Renal pelvis (tissue), 12 donors: ENCODE measurements at places on chromosomes 16 and 17.
A peak's percentile ranks its signal among the peaks of the same experiment; 100 is the strongest.

DNA sequence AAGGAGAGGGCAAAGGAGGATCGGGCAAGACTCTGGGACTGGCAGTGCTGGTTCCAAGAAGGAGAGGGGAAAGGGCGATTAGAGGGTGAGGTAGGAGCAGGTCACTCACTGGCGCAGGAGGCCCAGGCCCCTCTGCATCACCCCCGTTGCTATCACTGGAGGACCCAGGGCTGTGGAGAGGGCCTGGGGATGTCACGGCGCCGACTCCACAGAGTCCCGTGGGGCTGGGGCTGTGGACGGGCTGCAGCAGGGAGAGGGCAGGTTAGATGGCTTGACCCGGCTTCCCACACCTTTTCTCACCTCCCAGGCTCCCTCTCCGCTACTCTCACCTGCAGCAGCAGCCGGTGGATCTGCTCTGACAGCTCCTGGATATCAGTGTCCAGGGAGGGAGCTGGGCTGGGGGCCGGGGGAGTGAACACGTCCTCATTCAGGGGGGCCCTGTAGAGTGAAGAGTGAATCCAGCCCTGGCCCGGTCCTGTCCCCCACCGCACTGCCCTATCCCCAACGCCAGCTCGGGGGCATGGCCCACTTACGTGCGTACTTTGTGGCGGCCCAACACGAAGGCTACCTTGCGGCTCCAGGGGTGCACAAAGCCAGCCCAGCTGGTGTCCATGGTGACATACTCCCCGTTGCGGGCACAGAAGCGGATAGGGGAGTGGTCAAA, 4.9 kb downstream of the PER1 start:
- no peak for DNase-seq

DNA sequence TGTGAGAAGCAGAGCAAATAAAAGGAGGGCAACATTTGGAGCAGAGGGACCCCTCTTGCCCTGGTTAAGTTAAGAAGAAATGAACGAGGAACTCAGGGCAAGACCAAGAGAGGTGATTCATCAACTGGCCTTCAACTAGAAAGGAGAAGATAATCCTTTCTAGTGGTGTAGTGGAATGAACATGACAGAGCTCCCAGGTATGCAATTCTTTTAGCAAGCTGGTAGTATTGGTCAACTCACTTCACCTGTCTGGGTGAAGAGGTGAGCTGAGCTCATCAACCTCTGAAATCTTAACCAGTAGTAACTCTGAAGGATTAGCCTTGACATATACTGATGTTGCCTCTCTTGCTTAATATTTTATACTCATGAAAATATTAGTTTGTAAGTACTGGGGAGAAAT, 1024.7 kb upstream of the GOT2 start:
- DNase-seq = no peak

- DNase-seq = peak; percentile 79
These were observed 4.5 kb upstream of the HEXIM1 start for GRCh38 chr17:45143767-45144198.

- no peak for DNase-seq
These were observed 24.2 kb downstream of the SIAH1 start for GRCh38 chr16:48361012-48361411.

DNA sequence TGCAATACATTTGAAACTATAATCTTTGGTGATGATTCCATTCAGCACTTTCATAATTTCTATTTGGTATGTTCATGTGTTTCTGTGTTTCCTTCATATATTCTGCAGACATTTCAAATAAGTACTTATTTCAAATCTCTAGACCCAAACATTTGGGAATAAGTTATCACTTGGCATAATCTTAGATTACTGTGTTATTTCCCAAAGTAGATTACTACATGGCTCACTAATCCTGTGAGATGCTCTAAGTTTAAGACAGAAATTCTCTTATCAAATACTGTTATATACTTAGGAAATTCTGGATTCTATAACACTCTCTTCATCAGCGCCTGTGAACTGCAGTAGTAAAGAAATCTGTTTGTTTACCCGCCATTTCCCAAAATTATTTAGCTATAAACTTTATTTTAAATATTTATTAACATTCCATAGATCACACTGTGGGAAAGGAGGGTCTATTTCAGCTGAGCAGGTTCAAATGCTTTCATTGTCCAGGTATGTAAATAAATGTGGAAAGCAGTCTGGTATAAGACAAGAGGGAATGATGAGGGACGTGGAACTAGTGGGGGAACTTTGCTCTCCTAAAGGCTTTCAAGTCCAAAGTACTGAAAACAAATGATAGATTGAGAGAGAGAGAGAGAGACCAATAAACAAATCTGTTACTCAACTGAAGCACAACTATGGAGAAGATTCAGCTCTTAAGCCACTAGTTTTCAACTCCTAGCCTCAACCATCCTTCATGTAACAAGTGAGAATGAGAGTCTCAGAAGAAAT, 61.8 kb upstream of the TOM1L1 start:
- no peak for DNase-seq
